ENCODE measurements at places on chromosomes 11 and 22. TPM values are rescaled to one million over a fixed set of nuclear protein-coding genes. Genes with fewer than 3 reads are reported as not detected.

OR10A2 gene
- polyA plus RNA-seq: not detected

RFPL1 gene
- not detected for polyA plus RNA-seq

WT1 gene
- polyA plus RNA-seq: not detected

PHF21B gene
- 24.7 TPM for polyA plus RNA-seq

C11orf87 gene
- 0.32 TPM for polyA plus RNA-seq

PPP2R5B gene
- 4.9 TPM for polyA plus RNA-seq

NELL1 gene
- polyA plus RNA-seq: 0.21 TPM

PTPN5 gene
- polyA plus RNA-seq: 18.9 TPM

CDC42EP1 gene
- polyA plus RNA-seq: 8.3 TPM

DNA sequence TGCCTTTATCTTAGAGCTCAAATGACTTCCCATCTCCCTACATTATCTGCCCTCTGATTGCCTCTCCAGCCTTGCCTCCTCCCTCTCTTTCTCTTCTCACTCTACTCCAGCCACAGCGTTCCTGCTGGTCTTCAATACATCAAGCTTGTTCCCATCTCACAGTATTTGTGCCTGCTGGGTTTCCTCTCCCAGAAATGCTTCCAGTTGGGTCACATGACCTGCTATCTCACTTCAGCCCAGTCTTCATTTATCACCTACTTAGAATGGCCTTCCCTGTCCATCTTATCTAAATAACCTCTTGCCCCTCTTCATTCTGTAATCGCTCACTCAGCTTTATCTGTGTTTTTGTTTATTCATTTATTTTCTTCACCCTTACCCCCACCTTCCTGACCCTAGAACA, 61.8 kb upstream of the FAR1 start:
- H3K27ac ChIP-seq: no peak overlapping the region
- H3K36me3 ChIP-seq: no peaks in the 10 kb centered on the region
- no peaks in the 10 kb centered on the region for H3K4me1 ChIP-seq
- no peaks in the 10 kb centered on the region for H3K27me3 ChIP-seq

GRCh38 chr22:28904211-28904896, 21.0 kb downstream of the ZNRF3 start:
- DNase-seq: no peak
- H3K36me3 ChIP-seq: no peaks in the 10 kb centered on the region
- H3K27ac ChIP-seq: no peak overlapping the region
- H3K4me1 ChIP-seq: peaks cover 11% of the 10 kb centered on the region
- H3K4me3 ChIP-seq: no peak overlapping the region
- no peaks in the 10 kb centered on the region for H3K27me3 ChIP-seq

DNA sequence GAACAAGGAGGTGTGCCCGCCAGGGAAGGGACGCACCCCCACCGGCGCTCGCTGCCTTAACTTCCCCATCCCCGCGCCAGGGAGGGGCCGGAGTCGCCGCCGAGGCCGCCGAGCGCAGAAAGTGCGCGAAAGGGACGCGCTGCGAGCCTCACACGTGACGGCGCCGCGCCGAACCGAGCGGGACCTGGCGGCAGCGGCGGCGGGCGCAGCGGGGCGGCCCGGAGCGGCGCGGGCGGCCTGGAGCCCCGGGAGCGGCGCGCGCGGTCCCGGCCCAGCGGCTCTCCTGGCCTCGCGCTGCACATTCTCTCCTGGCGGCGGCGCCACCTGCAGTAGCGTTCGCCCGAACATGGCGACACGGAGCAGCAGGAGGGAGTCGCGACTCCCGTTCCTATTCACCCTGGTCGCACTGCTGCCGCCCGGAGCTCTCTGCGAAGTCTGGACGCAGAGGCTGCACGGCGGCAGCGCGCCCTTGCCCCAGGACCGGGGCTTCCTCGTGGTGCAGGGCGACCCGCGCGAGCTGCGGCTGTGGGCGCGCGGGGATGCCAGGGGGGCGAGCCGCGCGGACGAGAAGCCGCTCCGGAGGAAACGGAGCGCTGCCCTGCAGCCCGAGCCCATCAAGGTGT, at the start of gene SORL1:
Gene SORL1, plus strand, starts transcription at position 329 of the 623 bp plus-strand sequence. Its CDS starts 18 bp downstream, at position 347.
- H3K27me3 ChIP-seq: no peaks in the 10 kb centered on the region
- DNase-seq: peak; percentile 90
- H3K4me1 ChIP-seq: peaks cover 10% of the 10 kb centered on the region
- H3K4me3 ChIP-seq: peak within 1 kb of the TSS; percentile 97

DNA sequence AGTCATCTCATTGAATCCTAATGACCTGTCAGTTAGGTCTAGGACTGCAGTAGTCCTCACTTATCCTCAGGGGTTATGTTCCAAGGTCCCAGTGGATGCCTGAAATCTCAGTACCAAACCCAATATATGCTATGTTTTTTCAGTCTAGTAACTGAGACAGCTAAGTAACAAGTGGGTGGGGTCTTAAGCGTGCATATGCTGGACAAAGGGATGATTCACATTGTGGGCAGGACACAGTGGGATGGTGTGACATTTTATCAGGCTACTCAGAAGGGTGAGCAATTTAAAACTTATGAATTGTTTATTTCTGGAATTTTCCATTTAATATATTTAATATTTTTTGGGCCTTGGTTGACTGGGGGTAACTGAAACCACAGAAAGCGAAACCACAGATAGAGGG, 29.0 kb downstream of the DDX10 start:
- H3K27ac ChIP-seq: no peak overlapping the region
- H3K4me3 ChIP-seq: no peak overlapping the region
- no peaks in the 10 kb centered on the region for H3K27me3 ChIP-seq
- DNase-seq: no peak

GRCh38 chr22:19448739-19449421, 1.4 kb upstream of the C22orf39 start:
- no peaks in the 10 kb centered on the region for H3K27me3 ChIP-seq
- no peak for DNase-seq
- H3K36me3 ChIP-seq: peaks cover 4% of the 10 kb centered on the region
- H3K4me3 ChIP-seq: peak overlapping the region; percentile 93
- no peaks in the 10 kb centered on the region for H3K4me1 ChIP-seq

GRCh38 chr22:21020802-21021429, 6.0 kb downstream of the P2RX6 start:
- no peak overlapping the region for H3K4me3 ChIP-seq
- no peaks in the 10 kb centered on the region for H3K36me3 ChIP-seq
- no peak overlapping the region for H3K27ac ChIP-seq
- no peaks in the 10 kb centered on the region for H3K27me3 ChIP-seq
- no peak for DNase-seq
- no peaks in the 10 kb centered on the region for H3K4me1 ChIP-seq

DNA sequence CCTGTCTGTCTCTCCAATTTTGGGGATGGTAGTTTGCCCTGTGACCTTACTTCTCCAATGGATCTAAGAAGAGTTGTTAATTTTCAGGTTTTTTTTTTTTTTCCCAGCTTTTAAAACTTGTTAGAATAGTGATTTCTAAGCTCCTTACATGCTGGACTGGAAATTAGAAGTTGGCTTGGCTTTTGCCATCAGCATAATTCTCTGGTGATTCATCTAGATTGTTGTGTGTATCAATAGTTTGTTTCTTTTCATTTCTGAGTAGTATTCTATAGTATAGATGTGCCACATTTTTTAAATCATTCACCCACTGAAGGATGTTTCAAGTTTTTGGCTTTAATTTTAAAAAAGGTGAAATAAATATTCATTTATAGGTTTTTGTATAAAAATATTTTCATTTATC, 51.4 kb downstream of the ADAMTS15 start:
- no peak overlapping the region for H3K27ac ChIP-seq
- DNase-seq: no peak
- no peaks in the 10 kb centered on the region for H3K36me3 ChIP-seq
- H3K4me3 ChIP-seq: no peak overlapping the region

DNA sequence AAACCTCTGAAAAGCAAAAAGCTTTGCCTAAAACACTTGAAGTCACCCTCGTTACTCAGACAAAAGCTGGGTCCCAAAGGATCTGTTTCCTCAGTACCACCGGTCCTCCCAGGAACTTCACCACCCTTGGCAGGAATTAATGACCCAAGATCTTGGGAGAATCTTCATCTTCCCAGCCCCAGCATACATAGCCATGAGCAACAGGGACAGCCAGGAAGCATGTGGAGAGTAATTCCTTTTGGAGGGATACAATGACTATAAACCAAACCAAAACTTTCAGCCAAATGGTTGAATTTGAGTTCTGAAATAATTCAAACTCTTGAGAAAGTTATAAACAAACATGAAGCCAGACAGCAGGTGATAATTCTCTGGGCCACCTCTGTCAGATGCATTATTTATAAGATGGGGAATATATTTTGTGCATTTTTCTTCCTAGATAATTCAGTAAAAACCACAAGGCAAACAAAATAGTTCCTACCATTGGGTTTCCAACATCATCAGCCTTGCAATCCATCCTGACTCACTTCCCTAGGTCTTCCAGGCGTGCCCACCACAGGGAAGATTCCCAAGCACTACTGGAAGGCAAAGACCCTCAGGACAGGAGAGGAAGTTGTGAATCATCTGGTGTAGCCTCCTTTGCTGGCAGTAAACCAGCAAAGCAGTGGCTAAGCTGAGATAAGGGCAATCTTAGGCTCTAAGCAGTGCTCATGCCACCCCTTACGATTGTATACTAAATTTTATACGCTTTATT, 71.7 kb upstream of the DRD2 start:
- no peak overlapping the region for H3K27ac ChIP-seq
- DNase-seq: no peak

GRCh38 chr11:69513663-69514224, 32.3 kb downstream of the LINC01488 start:
- H3K36me3 ChIP-seq: no peaks in the 10 kb centered on the region
- H3K27ac ChIP-seq: no peak overlapping the region
- no peak for DNase-seq
- no peak overlapping the region for H3K4me3 ChIP-seq

DNA sequence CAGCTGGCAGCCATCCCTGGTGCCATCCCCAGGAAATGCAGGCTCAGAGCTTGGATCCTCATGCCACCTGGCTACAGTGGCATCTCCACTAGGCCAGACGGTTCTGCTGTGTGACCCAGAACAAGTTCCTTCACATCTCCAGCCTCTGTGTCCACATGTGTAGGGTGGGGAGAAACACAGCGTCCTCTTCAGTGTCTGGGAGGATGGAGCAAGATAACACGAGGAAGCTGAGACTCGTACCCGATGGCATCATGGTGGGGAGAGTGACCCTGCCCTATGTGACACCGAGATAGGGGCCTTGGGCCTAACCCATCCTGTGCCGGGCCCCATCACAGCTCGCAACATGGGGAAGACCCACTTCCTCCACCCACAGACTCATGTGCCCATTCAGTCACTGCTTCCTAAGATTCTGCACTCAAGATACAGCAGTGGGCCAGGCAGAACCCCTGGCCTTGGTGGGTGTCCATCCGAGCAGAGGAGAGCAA, 78.5 kb downstream of the MORC2 start:
- H3K27me3 ChIP-seq: no peaks in the 10 kb centered on the region
- no peaks in the 10 kb centered on the region for H3K36me3 ChIP-seq
- H3K4me3 ChIP-seq: no peak overlapping the region
- H3K27ac ChIP-seq: no peak overlapping the region
- DNase-seq: no peak

DNA sequence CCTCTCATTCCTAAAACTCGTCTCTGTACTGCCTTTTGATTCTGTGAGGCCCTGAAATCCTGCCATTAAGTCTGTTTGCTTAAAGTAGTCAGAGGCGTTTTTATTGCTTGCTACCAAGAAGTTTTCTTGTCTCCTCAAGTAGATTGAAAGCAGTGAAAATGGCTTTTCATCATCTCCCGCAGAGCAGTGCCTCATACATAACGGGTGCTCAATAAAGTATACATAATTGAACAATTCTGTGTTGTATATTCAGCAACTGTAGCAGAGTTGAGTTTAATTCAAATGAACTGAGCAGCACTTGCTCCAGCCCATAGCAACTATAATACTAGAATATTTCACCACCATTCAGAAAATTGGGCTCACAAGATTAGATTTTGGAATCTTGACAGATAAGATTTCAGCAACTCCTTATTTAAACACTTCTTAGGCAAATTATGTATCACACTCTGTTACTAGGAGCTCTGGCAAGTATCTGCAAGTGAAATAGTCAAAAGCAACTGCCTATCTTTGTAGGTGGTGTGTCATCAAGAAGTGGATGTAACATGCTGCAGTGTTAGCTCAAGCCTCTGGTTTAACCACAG, 20.0 kb downstream of the FIBIN start:
- no peaks in the 10 kb centered on the region for H3K36me3 ChIP-seq
- H3K27ac ChIP-seq: no peak overlapping the region
- H3K4me1 ChIP-seq: no peaks in the 10 kb centered on the region
- DNase-seq: no peak
- no peaks in the 10 kb centered on the region for H3K27me3 ChIP-seq

- H3K4me1 ChIP-seq: no peaks in the 10 kb centered on the region
- no peaks in the 10 kb centered on the region for H3K27me3 ChIP-seq
- DNase-seq: no peak
- H3K27ac ChIP-seq: no peak overlapping the region
These were observed 841.4 kb downstream of the JRKL start for GRCh38 chr11:97231231-97231630.

DNA sequence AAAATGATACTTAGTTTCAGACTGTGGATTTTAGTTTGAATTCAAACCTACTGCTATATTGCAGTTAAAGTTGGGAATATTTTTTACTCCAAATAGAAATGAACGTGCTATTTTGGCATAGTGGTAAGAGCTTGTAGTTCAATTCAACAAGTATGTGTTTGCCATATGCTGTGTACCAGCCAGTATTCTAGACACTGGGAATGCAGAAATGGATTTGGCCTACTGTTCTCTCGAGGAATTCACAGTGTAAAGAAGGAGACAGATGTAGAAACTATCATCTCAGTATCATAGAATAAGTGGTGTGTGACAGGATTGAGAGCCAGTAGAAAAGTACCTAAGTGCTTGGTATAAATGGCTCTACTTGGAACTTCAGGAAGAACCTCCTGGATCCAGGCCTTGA, 80.4 kb downstream of the ATXN10 start:
- H3K36me3 ChIP-seq: no peaks in the 10 kb centered on the region
- no peak overlapping the region for H3K4me3 ChIP-seq
- DNase-seq: no peak
- 0 out of 2 replicates have a peak, but pooled peaks cover 4% of the 10 kb centered on the region for H3K4me1 ChIP-seq

DNA sequence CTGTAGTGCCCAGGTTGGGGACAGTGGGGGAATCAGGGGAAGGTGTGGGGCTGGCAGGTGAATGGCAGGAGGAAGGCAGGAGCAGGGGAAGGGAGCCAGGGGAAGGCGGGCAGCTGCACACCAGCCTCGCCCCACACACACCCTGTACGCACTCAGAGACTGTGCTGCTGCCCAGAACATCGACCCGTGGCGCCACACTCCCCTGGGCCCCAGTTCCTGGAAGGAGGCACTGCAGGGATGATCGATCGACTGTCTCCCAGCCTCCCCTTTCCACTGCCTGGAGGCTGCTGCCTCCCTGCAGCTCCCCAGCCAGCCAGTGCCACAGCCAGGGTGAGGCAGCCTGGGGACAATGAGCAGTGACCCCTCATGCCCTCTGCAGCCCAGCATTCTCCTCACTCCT, 19.2 kb downstream of the PDE2A start:
- no peak for DNase-seq
- no peak overlapping the region for H3K4me3 ChIP-seq
- H3K36me3 ChIP-seq: no peaks in the 10 kb centered on the region
- no peak overlapping the region for H3K27ac ChIP-seq
- no peaks in the 10 kb centered on the region for H3K27me3 ChIP-seq

- H3K36me3 ChIP-seq: no peaks in the 10 kb centered on the region
- no peaks in the 10 kb centered on the region for H3K4me1 ChIP-seq
- no peak for DNase-seq
- no peak overlapping the region for H3K4me3 ChIP-seq
These were observed 5.6 kb upstream of the MUC6 start for GRCh38 chr11:1041936-1042608.

- no peaks in the 10 kb centered on the region for H3K36me3 ChIP-seq
- no peak for DNase-seq
- no peak overlapping the region for H3K27ac ChIP-seq
- H3K27me3 ChIP-seq: peaks cover 44% of the 10 kb centered on the region
- H3K4me1 ChIP-seq: peaks cover 8% of the 10 kb centered on the region
These were observed 31.7 kb downstream of the NEAT1 start for GRCh38 chr11:65454311-65454695.

GRCh38 chr22:31753005-31753633, 700 bp upstream of the DEPDC5 start:
- no peaks in the 10 kb centered on the region for H3K36me3 ChIP-seq
- peaks cover 13% of the 10 kb centered on the region for H3K4me1 ChIP-seq

Data from H1 (cell line).